ENCODE measurements at places on chromosomes 11 and 22.
A peak's percentile ranks its signal among the peaks of the same experiment; 100 is the strongest.

DNA sequence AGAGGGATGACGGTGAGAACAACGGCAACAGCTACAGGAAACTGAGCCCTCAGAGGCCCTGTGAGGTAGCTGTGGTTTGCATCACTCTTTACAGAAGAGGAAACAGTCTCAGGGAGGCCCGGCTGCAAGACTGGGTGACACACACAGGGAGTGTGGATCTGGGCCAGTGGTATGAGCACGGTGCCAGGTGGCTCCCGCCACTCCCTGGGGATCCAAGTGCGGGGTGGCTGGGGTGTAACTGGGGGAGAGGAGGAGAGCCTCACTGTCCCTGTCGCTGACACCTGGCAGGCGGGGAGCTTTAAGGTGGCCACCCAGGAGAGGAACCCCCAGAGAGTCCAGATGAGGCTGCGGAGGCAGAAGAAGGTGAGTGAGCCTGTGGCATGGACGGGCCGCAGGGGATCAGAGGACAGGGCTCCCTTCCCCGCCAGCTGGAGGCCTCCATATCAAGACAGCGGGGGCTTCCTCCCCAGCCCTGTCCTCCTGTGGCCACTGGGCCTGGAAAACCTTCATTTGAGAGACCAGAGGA, 5.6 kb downstream of the RGL4 start:
- peaks cover 41% of the 10 kb centered on the region for H3K4me1 ChIP-seq
- peak overlapping the region; percentile 100 for H3K27ac ChIP-seq
- peak; percentile 75 for DNase-seq
- peaks cover 46% of the 10 kb centered on the region for H3K36me3 ChIP-seq
- peak overlapping the region; percentile 97 for H3K4me3 ChIP-seq

DNA sequence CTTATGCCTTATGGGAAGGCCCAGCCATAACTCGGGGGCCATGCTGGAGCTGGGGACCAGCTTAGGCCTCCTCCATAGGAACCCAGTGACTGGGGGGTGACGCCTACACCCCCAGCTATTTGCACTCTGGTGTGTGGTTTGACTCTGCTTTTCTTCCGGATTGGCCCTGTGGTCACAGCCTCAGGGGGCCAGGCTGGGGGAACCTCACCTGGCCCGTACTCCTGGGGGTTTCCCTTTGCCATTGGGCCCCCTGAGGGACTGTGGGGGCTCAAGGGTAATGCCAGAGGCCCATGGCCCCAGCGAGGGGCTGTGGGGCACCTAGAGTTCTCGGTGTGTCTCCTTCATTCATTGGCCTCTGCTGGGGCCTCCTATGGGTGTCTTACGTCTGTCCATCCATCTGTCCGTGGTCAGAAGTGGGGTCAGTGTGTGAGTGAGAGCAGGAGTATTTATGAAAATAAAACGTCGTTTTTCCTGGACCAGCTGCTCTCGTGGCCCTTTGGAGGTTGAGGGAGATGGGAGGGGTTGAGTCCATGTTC, 6.3 kb upstream of the SH3BP1 start:
- peak overlapping the region; percentile 88 for H3K27ac ChIP-seq
- no peaks in the 10 kb centered on the region for H3K27me3 ChIP-seq
- H3K4me1 ChIP-seq: peaks cover 62% of the 10 kb centered on the region
- peak overlapping the region; percentile 72 for H3K4me3 ChIP-seq
- peaks cover 2% of the 10 kb centered on the region for H3K36me3 ChIP-seq
- DNase-seq: no peak

GRCh38 chr11:32213223-32213622, 122.3 kb downstream of the RCN1 start:
- no peak for DNase-seq
- H3K27ac ChIP-seq: no peak overlapping the region
- H3K4me3 ChIP-seq: no peak overlapping the region
- no peaks in the 10 kb centered on the region for H3K27me3 ChIP-seq

DNA sequence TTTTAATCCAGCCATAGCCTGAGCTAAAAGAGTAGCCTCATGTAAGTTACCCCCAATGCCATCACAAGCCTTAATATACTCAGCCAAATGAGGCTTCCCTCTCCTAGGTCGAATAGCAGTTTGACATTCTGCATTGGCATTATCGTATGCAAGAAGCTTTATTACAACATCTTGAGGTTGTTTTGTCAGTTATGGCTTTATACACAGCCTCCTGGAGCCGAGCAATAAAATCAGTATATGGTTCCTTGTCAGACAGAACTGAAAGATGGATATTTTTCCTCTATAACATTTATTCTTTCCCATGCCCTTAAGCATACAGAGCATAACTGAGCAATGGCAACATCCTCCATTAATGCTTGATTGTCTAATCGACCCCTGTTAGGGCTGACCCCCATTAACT, 5.4 kb upstream of the DNAJB13 start:
- H3K27me3 ChIP-seq: no peaks in the 10 kb centered on the region
- H3K27ac ChIP-seq: no peak overlapping the region
- no peaks in the 10 kb centered on the region for H3K36me3 ChIP-seq
- no peak for DNase-seq
- H3K4me3 ChIP-seq: no peak overlapping the region
- no peaks in the 10 kb centered on the region for H3K4me1 ChIP-seq

- H3K4me3 ChIP-seq: no peak overlapping the region
- no peaks in the 10 kb centered on the region for H3K4me1 ChIP-seq
- H3K27ac ChIP-seq: no peak overlapping the region
- no peaks in the 10 kb centered on the region for H3K27me3 ChIP-seq
These were observed 345.5 kb upstream of the CTSC start for GRCh38 chr11:88683024-88683423.

DNA sequence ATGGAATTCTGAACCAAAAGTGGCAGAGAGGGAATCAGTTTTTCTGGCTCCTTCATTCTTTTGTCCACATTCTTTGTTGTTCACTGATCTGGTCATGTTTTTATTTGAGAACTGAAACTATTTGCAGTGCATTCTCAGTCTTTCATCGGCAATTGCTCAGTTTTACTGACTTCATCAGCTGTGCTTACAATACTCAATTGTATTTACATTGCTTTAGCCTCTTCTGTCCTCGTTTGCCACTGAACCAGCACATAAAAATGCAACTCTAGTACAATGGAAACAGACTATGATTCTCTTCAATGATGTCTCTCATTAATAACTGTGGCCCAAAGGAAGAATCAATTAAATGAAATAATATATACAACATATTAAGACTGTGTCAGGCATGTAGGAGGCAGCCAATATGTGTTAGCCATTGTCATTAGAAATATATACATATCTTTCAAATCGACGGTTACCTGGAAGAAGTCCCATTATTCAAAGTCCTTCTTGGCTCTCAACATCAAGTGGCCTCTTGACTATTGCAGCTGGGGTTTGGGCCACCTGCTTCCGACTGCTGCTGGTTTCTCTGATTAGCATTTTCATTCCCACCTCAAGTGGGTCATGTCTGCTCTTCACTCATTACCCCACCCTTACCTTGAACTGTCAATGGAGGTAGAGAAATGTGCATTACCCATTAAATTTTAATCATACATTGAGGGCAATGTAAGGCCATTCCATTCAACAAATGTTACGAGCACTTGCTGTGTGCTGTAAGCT, 600.1 kb downstream of the INSC start:
- H3K36me3 ChIP-seq: no peaks in the 10 kb centered on the region
- no peak overlapping the region for H3K27ac ChIP-seq
- no peaks in the 10 kb centered on the region for H3K27me3 ChIP-seq
- no peaks in the 10 kb centered on the region for H3K4me1 ChIP-seq

DNA sequence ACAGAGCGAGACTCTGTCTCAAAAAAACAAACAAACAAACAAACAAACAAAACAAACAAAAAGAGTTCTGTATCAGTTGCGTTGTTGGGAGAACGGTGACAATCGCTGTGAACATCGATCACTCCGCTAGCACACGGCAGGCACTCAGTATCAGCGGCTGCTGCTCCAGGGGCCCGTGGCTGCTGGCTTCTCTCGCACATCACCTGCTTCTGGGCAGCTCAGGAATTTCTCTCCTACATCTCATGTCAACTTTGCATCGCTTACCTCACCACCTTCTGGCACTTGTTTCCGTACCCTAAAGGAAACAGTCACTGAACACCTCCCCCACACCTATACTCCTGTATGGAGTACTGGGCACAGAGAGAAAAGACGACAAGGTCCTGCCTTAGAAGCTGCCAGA, 70.3 kb upstream of the WNT7B start:
- H3K27me3 ChIP-seq: peaks cover 8% of the 10 kb centered on the region
- H3K36me3 ChIP-seq: no peaks in the 10 kb centered on the region
- no peak overlapping the region for H3K27ac ChIP-seq
- H3K4me3 ChIP-seq: no peak overlapping the region
- peaks cover under 1% of the 10 kb centered on the region for H3K4me1 ChIP-seq

- DNase-seq: no peak
- no peak overlapping the region for H3K4me3 ChIP-seq
- H3K27ac ChIP-seq: no peak overlapping the region
- H3K27me3 ChIP-seq: no peaks in the 10 kb centered on the region
These were observed 136.2 kb downstream of the ELP4 start for GRCh38 chr11:31645747-31646146.

DNA sequence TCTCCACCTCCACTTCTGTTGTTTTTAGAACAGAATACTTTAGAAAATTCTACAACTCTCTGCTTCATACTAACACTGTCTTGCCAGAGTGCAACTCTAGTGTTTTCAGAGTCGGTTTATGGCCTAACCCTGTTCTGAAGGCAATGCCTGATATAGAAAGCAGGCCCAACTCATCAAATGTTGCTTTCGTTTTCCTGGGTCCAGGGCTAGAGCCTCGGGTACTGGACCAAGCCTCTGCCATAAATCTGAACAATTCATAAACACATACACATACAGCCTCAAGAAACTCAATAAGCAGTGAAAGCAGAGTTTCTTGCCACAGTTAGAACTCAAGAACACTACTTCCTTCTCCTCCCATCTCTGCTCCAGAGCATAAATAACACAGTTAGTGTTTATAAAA, 9.8 kb downstream of the TMEM218 start:
- H3K36me3 ChIP-seq: peaks cover 10% of the 10 kb centered on the region
- no peak overlapping the region for H3K27ac ChIP-seq
- H3K27me3 ChIP-seq: no peaks in the 10 kb centered on the region
- DNase-seq: no peak
- peaks cover 21% of the 10 kb centered on the region for H3K4me1 ChIP-seq
- no peak overlapping the region for H3K4me3 ChIP-seq

DNA sequence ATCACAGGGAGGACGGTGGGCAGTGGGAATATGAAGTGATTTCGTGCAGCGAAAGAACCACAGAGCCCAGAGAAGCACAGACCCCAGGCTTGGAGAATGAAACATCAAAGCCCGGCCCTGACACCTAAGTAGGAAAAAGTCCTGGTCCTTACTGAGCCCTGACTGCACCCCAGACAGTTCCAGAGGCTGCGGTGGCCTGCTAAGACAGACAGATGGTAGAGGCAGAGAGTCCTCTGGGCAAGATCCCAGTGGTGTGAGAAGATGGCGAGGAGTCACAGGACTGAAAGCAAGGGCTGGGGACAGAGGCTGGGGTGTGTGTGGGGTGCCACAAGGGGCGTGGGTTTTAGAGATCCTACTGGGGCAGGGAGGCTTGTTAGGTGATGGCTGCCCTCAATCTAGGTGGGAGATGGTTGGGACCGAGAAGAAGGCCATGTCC, 3.7 kb downstream of the CBX6 start:
- H3K4me1 ChIP-seq: peaks cover 33% of the 10 kb centered on the region
- H3K27me3 ChIP-seq: no peaks in the 10 kb centered on the region
- DNase-seq: no peak
- peak overlapping the region; percentile 67 for H3K27ac ChIP-seq

DNA sequence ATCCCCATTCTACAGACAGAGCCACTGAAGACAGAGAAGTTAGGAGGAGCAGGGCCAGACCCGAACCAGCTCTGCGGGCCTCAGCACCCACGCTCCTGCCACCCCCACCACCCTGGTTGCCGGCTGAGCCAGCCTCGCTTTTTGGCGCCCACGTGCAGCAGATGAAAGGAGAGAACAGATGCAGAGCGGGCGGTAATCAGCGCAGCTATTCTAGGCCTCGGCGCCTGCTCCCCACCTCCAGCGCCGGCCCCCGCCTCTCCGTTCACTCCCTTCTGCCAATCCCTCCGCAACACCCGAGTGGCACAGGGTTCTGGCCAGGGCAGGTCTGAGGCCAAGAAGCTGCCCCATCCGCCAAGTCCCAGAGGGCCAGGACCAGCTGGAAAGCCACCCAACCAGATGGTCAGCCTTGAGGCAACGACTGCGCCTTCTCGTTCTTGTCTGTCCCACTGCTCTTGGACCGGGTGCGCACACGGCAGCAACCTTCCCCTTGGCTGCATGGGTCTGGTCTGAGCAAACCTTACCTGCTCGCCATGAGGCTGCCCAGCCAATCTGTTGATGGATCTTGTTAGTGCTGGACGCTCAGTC, 16.8 kb downstream of the DNAL4 start:
- no peak overlapping the region for H3K27ac ChIP-seq
- no peak for DNase-seq
- no peak overlapping the region for H3K4me3 ChIP-seq
- peaks cover 3% of the 10 kb centered on the region for H3K27me3 ChIP-seq
- H3K4me1 ChIP-seq: no peaks in the 10 kb centered on the region

DNA sequence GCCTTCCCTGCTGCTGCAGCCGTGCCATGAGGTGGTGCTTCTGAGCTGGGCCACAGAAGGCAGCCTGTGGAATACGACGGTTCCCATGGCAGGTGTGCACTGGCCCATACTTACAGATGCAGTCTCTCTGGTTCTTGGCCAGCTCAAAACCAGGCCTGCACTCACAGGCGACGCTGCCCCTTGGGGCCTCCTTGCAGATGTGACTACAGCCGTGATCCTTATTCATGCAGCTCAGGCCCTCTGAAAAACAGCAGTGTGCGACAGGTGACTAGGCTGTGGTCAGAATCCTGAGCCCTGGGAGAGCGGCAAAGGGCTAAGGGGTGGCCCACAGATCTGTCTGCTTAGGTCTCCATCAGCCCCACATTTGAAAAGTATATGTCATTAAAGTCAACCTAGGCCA, 22.1 kb downstream of the SCUBE2 start:
- DNase-seq: no peak
- H3K4me3 ChIP-seq: no peak overlapping the region
- H3K36me3 ChIP-seq: no peaks in the 10 kb centered on the region

DNA sequence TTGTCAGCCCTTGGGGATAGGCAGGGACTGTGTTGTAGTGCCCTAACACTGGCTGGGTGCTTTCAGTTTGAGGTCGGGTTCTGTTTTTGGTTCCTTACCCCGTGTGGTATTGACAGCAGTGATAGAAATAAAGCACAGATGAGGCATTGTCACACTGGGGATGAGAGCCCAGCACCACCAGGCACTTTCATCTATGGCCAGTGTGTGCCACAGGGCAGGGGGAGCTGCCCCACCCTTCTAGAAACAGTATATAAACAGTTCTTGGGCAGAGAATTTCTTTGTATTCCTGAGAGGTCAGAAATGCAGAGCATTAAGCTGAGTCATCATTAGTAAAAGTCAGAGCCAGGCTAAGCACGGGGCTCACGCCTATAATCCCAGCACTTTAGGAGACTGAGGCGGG, 23.1 kb upstream of the CDC42EP2 start:
- no peak for DNase-seq
- H3K4me1 ChIP-seq: no peaks in the 10 kb centered on the region
- peaks cover 61% of the 10 kb centered on the region for H3K36me3 ChIP-seq
- peak overlapping the region; percentile 1 for H3K27ac ChIP-seq
- no peak overlapping the region for H3K4me3 ChIP-seq
- H3K27me3 ChIP-seq: no peaks in the 10 kb centered on the region

Data from activated T-helper 1 cell treated with anti-CD3 and anti-CD28 coated beads, Interleukin-12 subunit alpha, Interleukin-12 subunit beta, Interleukin-2, Interleukin-4 antibody, amounts not matched to agents 30 ng/mL and 10 ng/mL and 1 ng/mL, durations not matched to agents 14 hours and 24 hours and 36 hours (primary cell).